ENCODE measurements at places on chromosomes 2 and 18.

DNA sequence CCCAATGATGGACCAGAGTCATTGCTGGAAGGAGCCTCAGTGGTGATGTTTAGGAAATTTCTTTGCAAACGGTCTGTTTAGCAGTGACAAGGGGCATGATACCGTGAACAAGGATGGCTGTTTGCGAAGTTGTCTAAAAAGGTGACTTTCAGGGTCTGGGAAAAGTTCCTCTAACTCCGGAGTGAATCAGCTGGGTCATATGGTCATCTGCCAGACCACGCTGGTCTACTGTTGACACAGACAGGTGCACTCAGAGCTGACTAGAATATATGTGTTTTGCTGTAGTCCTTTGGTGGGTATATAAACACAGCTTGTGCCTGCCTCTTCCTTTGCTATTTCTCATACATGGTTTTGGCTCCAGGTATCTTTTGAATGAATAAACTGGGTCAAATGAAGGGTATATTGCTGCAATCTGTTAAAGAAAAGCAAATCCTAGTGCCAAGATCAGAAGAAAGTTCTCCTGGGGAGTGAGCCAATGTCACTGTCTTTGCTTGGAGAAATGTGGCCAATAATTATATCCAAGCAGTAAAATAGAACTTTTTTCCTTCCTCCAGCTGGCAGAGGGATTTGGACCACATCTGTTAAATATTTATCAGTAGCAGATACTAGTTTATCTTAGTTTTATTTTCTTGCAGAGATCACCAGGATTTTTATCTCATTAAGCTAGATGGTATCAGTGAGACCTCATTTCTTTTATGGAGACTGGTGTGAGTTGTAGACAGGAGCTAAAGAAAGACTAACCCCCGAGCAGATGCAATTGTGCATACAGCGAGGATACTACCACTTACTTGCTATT lies 286.0 kb downstream of the TRIB2 start:
- DNase-seq: no peak

- DNase-seq: peak; percentile 59
These were observed 49.7 kb downstream of the LIMS1 start for GRCh38 chr2:108583903-108584520.

DNA sequence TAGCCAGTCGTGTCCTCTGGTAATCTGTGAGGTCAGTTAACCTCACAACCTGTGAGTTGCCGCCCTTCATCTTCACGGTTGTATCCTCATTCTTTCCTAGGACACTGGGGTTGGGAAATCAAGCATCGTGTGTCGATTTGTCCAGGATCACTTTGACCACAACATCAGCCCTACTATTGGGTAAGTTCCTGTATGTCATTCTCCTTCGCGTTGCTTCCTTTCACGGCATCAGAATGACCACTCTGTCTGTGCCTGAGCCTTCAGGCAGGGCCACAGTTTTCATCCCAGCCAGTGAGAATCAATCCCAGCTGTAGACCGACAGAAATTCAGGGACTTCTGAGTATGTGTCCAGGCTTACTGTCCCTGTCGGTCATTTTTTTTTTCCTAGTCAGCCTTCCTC lies 67.1 kb downstream of the RAB31 start:
- no peak for DNase-seq

DNA sequence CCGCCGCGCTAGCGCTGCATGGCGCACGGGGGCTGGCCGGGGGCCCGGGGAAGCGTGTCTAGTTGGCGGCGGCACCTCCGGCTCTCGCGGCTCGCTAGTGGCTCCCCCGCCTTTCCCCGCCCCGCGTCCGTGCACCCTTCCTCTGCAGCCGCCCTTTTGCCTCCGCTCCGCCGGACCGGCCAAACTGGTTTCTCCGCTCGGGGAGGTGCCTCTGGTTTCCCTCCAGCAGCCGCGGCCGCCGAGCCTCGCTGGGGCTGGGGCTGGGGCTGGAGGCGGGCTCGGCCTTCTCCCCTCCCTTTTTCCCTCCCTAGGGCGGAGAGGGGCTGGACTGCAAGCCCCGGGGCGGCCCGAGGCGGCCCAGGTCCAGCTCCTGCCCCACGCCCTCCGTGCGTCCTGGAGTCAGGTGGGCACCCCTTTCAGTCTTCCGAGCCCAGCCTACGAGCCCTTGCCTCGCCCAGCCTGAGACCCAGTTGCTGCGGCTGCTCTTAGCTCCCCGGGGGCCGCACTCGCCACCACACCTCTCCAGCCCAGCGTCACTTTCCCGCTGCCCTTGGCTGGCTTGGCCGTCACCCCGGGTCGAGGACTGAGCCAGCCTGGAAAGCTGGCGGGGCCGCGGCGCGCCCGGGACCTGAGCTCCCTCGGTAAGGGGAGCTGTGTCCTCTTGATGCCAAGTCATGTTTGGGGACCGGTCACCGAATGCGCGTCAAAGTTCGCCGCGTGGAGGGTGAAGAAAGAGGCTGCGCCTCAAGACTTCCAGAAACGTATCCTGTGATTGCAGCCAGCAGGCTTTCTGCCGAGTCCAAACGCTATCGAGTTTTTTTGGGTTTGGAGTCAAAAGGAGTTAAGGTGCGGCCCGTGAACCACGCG lies at the start of gene ATP8B1:
TSS of gene ATP8B1 (minus strand) at position 213 of the 867 bp plus-strand sequence. CDS start 71,508 bp downstream, outside the sequence.
- DNase-seq: peak; percentile 55
